ENCODE measurements at places on chromosomes 2 and 18. TPM values are rescaled to one million over a fixed set of nuclear protein-coding genes. Genes with fewer than 3 reads are reported as not detected.

The ARHGAP25 gene
- 8.9 TPM for total RNA-seq

GRCh38 chr2:233967164-233967563 lies 50.0 kb downstream of the TRPM8 start:
- no peak for DNase-seq

DNA sequence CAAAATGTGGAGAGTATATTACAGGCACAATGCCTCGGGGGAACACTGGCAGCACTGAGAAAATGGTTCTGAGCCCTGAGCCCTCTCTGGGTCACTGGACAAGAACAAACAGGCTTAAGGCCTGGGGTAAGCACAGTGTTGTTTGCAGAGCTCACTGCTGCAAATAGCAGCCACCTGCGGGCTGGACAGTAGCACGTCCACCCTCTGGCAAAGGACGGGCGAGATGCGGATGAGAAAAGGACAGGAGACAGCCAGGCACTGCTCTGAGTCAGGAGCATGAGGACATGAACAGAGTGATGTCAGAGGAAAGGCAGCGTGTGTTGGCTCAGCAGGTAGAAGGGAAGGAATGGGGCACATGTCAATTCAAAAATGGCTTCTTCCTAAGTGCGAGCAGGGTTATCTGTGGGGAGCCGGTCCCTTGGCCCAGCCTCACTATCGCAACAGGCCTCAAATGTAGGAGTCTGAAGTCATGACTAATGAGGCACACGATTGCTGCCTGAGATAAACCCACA lies 25.9 kb upstream of the NEB start:
- DNase-seq = no peak

The TP53I3 gene
- 45.4 TPM for total RNA-seq

The FBXO48 gene
- 0.20 TPM for total RNA-seq

The DCDC2C gene
- not detected for total RNA-seq

DNA sequence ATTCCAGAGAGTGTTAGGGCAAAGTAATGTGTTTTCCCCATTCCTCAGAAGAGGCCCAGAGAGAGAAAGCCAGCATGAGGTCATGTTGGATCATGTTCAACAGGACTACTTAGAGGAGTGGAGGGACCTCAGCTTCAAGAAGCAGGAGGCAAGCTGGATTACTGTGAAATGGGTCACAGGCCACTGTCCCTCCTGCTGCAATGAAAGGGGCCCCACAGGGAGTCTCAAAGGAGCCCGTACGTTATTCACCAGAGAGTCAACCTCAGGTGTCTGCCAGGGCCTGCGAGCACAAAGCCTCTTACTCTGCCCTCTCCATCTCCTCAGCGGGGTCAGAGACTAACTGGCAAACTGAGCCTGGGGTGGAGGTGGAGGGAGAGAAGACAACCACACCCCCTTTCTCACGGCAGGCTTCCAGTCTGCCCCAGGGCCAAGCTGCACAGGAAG lies 27.2 kb upstream of the ACYP2 start:
- no peak for DNase-seq

DNA sequence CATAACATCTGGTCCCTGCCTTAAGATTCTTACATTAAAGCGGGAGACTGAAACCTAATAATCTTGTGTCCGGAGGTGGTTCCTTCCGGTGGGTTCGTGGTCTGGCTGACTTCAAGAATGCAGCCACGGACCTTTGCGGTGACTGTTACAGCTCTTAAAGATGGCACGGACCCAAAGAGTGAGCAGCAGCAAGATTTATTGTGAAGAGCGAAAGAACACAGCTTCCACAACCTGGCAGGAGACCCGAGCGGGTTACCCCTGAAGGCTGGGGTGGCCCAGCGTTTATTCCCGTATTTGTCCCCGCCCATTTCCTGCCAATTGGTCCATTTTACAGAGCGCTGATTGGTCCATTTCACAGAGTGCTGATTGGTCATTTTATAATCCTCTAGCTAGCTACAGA lies 122.3 kb upstream of the SIX2 start:
- no peak for DNase-seq

The CNGA3 gene
- total RNA-seq = not detected

DNA sequence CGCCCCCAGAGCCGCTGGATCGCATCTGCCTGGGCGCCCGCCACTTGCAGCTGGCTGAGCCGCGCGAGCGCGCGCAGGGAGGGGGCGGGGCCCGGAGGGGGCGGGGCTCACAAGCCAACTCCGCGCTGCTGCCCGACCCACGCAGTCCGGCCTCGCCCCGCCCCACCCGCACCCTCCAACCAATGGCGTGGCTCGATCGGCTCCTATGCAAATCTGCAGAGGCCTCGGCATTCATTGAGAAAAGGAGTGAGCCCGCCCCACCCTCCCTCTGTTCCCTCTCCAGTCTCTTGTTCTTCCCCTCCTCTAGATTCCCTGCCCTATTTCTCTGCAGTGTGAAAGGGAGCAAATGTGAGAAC lies at the start of gene ALK:
TSS of gene ALK (minus strand) at position 27 of the 356 bp plus-strand sequence. CDS start 927 bp downstream, outside the sequence.
- peak; percentile 70 for DNase-seq

The CLEC4F gene
- under 0.01 TPM for total RNA-seq

The RAB17 gene
- total RNA-seq = 12.6 TPM

DNA sequence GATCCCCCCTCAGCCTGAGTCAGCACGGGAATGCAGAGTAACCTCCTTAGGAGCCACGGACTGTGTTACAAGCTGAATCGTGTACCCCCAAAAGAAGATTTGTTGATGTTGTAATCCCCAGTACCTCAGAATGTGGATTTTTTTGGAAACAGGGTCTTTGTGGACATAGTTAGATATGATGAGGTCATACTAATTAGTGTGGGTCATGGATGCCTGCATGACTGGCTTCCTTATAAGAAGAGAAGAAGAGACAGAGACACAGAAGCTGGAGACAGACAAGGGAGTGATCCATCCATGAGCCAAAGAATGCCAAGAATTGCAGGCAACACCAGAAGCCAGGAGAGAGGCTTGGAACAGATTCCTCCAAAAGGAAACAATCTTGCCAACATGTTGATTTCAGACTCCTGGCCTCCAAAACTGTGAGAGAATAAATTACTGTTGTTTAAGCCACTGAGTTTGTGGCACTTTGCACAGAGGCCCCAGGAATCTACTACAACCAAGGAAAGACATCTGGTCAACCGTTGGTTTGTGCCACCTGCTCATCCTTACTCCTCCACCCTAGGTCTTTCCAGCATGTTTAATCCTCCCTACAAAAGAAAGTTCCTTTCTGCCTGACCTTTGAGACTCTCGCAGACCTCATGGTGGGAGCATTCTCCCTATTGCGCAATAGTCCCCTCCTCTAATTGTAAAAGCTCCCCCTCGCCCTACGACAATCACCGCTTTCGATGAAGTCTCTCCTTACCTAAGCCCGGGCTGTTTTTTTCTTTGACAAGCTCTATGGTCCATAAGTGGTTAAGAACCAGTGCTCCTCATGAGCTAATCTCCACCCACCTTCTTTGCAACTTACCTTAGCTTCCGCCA lies 91.6 kb downstream of the DNER start:
- no peak for DNase-seq

The FOXD4L1 gene
- under 0.01 TPM for total RNA-seq

GRCh38 chr2:237456200-237456843 lies 30.7 kb upstream of the MLPH start:
- peak; percentile 54 for DNase-seq

DNA sequence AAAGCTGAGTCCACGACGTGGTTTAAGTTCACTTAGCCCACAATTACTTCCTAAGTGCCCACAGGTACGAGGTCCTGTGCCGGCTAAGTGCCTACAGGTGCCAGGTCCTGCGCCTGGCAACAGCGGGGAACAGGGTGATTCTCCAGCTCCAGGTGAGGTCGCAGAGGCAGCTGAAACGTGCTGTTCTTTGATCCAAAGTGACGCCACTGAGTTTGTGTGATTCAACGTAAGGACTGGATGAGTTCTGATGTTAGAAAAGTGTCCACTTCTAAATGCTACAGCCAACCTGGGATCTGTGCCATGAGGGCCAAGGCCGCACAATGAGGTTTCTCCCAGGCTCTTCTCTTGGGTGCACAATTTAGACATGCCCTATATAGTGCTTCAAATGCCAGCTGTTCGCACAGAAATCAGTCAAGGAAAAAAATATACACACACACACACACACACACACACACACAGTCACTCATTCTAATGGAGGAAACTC lies 57.5 kb downstream of the NDUFA10 start:
- no peak for DNase-seq

The CNDP1 gene
- total RNA-seq = not detected

DNA sequence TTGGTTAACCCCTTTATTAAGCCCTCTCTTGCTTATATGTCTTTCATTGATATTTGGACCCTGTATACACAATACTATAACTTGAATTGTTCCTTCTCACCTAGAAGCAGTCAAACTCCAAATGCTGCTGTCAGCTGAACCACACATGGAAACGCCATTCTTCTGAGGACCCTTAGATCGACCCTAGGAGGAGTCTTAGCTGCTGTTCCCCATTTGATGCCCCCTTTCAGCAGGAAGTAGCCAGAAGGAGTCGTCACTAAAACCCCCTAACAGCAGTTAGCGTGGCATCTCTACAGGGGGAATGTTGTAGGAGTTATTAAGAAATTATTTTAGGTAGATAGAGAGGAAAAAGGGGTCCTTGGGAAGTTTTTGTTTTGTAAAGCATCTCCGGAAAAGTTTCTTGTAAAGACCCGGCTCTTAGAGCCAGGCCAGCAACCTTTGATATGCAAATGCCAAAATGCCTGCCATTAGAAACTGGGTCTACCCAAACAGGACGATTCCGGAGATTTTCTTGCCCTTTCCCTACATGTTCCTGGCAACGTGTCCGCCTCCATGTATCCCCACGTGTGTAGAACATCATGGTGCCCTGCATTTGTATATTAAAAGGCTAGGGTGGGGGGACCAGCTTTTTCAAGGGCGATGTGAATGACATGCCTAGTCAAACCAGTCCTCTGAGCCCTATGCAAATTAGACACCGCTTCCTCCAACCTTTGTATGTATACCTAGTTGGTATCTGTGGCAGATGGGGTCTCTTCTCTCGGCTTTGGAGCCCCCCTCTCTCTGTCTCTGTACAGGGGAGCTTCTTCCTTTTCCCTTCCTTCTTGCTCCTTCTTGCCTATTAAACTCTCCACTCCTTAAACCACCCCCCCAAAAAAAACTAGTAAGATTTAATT lies 638.4 kb upstream of the POU3F3 start:
- no peak for DNase-seq

GRCh38 chr2:100067784-100068183 lies 74.6 kb downstream of the AFF3 start:
- no peak for DNase-seq

The CTDP1 gene
- total RNA-seq = 25.0 TPM

- DNase-seq = no peak
Observed at GRCh38 chr2:190532581-190532980, 1.9 kb downstream of the NEMP2 start.

The LAMA1 gene
- 0.20 TPM for total RNA-seq

GRCh38 chr2:151757861-151758260 lies 23.6 kb upstream of the NEB start:
- peak; percentile 50 for DNase-seq

The CIB4 gene
- total RNA-seq = not detected

DNA sequence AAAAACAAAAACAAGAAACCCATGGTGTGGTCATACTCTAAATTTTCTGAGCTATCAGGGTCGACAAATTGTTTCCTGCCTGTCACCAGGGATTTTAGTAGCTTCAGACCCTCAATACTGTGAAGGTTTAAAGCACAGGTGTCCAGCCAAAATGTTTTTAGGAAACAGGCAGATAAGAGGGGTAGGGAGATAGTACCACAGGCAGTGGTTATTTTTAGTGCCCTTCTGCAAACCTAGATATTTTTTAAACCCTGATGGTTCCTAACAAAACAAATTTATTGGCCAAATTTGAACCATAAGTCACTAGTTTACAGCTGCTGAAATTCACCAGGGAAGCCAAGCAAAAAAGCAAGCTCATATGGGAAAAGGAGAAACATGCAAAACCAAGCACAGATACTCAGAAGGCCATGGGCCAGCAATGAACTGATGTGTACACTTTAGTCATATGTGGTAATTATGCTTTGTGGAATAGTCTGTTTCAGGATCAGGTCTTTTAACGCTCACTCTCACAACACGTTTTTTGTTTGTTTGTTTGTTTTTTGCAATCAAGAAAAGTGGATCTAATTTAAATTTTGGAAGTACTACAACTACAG lies 156.8 kb upstream of the STK17B start:
- no peak for DNase-seq

The CDH19 gene
- not detected for total RNA-seq

All from lung microvascular endothelial cell (primary cell).